Amniotic stem cell (primary cell): ENCODE measurements at places on chromosomes 6 and 20.
A peak's percentile ranks its signal among the peaks of the same experiment; 100 is the strongest.

DNA sequence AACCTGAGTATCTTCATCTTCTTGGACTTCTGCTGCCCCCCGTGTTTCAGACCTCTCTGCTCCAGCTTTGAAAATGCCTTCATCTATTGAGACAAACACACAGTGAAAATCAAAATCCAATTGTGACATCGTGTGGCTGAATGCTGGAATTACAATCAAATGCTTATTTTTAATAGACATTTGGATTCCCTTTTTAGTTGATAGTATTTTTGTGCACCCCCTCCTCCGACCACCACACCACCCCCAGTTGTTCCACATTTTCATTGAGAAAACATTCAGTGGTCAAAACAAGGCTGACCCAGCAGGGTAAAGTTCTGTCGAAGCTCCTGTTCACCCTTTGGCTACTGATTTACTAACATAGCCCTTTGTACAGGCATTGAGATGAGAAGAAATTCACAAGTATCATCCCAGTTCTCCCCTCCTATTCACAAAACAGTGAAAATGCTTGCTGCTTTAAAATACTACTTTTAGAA, 79.0 kb downstream of the NRSN1 start:
- peak; percentile 10 for DNase-seq

- no peak for DNase-seq
Measured at GRCh38 chr6:169896826-169897456, 145.5 kb downstream of the ERMARD start.

DNA sequence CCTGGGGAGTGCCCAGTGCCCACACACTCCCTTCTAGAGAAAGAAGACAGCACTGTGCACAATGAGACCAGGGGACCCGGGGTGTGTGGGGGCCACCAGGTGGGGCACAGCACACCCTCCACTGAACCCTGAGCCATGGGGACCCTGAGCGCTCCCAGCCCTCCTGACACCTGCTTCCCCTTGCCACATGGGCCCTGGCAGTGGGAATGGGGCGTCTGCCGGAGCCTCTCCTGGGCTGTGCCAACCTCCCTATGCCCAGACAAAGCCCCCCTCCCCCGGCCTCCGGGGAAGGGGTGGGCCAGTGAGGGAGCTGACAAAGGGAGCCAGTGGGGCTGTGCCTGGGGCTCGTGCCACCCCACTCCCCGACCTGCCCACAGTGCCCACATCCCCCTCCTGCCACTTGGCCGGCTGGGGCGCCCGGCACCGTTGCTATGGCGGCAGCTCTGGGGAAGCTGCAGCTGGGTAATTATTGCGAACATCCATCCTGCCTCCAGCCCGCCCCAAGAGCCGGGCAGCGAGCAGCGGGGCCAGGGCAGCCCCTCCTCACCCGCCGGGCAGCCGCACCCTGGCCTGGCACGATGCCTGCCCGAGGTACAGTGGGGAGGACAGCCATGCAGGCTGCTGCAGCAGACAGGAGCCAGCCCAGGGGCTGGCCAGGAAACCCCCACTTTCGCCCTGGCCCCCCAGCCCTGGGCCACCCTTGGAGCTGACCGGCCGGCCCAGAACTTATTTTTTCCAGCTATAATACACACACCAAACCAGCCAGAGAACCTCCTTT, 41.9 kb upstream of the NOL4L start:
- no peak for DNase-seq

DNA sequence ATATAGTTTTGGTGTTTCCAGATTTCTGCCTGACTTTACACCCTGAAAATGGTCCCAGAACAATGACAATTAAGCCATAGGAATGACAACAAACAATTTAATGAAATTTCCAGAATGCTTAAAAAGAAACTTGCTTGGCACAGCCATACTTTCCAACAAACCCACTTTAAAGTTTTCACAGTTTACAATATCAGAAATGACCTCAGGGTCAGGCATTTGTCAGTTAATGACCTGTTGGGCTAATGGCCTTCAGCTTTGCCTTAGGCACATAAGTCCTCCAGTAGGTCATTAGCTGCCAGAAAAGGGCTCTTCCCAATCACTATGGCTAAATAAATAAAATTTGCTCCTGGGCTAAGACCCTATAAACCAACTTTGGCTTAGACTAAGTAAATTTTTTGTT, 144.6 kb upstream of the BEND3 start:
- DNase-seq = no peak

DNA sequence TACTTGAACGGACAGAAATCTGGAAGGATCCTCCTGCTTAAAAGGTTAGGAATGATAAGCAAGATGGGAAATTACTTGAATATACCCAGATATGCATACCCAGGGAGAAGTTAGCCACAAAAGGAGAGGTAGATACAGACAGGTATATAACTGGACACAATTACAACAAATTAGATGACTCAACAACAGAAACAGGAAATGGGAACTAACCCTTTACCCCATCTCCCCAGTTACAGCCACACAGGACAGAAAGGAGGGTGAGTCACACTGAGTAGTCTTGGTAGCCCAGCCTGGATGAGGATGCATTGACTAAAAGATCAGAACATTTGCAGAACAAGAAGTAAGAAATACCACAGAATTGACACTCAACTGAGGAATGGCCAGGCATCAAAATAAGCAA, 61.2 kb downstream of the C6orf52 start:
- DNase-seq = no peak

DNA sequence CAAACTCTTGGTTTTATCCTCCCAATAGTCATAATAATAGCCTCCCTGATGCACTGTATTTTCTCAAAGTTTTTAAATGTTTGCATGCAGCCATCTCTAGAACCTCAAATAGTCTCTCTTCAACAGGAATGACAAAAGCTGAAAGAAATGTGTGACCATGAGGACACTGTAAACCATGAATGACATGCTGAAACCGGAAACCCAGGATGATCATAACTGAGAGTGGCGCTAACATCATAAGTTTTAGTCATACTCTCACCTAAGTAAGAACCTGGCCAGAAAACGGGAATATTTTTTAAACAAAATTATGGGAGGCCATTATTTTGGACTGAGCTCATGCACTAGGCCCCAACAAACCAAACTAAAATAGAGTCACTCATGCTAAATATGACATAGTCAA, 278.4 kb upstream of the STXBP5 start:
- no peak for DNase-seq

DNA sequence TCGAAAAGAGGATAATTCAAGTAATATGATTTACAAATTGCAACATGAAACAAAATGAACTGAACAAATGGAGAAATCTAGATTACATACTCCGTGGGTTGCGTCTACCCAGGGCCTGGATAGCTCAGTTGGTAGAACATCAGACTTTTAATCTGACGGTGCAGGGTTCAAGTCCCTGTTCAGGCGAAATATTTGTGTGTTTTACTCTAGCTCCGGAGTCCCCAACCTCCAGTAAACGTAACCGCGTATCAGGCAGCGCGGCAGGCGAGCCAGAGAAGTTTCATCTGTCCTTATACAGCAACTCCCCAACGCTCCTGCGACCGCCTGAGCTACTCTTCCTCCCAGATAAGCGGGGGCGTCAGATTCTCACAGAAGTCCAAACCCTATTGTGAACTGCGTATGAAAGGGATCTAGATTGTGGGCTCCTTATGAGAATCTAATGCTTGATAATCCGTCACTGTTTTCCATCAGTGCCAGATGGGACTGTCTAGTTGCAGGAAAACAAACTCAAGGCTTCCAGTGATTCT, 176.1 kb downstream of the TRIM27 start:
- no peak for DNase-seq

DNA sequence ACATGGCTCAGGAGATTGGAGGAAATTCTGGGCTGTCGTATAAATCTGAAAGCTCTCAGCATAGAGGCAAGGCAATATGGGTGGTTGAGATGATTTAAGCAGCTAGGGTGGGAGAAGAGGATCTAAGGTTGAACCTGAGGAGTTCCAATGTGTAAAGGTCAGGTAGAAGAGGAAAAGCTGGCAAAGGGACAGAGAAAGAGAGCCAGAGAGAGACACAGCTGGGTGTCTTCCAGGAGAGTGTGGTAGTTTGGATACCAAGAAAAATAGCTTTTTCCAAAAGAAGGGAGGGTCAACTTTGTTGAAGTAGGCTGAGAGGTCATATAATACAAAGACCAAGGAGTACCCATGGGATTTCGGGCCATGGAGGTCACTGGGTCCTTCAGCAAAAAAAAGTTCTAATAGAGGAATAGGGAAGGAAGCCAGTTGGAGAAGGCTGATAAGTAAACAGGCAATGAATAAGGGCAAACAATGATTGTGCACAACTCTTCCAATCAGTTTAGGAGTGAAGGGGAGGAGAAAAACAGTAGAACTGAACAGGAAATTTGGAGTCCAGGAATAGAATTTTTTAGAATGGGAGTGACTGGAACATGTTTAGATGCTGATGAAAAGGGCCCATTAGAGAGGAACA, 135.1 kb downstream of the QRSL1 start:
- DNase-seq = no peak

DNA sequence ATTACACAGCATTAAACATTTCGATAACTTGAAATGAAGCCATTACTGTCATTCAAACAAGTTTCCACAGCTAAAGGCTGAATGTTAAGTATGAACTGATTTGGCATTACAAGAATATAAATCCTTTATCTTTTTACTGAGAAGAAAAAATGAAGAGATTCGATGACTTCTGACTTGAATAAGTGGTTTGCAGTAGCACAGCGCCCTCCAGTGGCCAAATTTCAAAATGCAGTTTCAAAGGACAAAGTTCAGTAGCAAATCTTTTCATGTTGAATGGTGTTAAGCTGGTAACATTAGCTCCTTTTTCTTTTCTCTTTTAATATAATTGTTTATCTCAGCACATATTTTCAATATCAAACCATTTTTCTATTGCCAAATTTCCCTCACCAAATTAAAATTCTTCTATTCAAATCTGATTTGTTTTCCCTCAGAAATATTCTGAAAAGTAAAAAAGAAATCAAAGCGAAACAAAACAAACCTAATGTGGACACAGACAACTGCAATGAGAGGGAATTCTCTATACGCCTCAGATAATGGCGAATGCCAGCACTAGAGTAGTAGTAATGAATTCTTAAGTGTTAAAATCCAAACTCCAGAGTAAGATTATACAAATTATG, 145.7 kb downstream of the BTBD9 start:
- DNase-seq = no peak

GRCh38 chr6:136184738-136185137, 65.4 kb downstream of the MTFR2 start:
- DNase-seq = no peak

DNA sequence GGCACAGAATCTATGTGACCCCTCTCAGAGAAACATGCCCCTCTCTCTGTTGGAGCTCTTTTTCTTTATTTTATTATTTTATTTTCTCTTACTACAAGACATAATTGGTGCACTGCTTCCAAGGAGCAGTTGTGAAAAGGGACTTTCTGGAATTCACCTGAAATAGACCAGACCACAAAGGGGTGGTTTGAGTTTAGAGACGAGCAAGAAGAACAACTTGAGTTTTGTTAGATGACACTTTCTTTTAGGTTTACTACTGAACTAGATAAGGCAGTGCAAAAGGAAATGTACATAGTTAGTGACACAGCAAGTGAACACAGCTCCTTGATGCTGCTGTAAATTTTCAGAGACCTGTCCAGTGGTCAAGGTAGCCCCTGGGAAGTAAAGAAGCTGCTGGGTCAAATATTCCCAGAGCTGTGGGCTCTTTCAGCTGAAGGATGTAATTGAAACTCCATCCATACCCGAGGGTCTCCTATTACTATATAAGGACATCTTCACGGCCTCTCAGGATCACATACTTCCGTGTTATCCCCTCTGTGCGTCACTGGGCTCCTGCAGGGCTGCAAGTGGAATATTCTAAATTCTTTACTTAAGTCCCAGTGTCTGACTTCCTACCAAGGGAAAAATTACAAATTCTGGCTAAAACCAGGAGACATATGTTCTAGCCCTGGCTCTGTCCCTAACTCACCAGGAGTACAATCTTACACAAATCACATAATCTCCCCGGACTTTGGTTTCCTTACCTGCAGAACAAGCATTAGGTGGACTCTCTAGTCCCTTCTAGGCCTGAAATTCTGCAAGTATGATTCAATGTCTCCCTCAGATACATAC, 69.1 kb upstream of the ADTRP start:
- no peak for DNase-seq

- DNase-seq = no peak
Measured at GRCh38 chr6:71982389-71982788, 96.0 kb downstream of the RIMS1 start.

GRCh38 chr6:25652007-25652515, at the start of gene SCGN:
TSS of gene SCGN (plus strand) at chr6:25652215. CDS start at chr6:25652404, 189 bp downstream.
- no peak for DNase-seq

GRCh38 chr6:1392813-1393640, 3.7 kb downstream of the FOXF2 start:
- no peak for DNase-seq

DNA sequence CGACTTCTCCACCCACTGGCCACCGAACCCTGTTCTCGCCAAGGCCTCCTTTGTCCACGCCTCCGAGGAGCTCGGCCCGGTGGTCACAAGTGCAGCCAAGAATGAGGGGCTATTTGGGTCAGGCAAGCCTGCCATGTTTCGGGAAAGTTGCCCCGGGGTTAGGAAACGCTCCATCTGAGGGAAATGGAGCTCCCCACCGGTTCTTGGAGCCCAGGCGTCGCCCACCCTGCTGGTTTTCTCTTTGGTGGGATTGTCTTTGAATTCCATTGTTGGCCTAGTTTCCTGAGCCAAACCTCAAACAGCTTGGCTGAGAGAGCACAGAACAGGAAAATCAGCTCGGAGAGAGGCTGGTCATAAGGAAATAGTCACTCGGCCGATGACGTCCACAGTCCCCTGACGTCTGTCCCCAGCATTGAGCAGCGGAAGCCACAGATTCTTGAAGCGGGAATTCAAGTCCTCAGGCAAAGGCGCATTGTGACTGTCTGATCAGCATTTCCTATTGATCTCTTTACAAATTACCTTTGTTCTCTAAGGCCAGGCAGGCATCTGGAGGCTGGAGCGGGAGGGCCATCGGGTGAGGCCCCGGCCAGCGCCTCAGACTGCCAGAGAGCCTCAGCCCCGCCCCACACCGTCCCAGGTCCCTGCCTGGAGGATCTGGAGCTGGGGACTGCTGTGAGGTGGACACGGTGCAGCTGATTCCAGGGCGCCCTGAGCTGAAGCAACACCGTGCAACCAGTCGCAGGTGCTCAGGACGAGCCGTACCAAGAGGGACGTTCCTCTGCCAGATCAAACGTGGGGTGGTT, 138.6 kb downstream of the DLL1 start:
- DNase-seq = no peak

DNA sequence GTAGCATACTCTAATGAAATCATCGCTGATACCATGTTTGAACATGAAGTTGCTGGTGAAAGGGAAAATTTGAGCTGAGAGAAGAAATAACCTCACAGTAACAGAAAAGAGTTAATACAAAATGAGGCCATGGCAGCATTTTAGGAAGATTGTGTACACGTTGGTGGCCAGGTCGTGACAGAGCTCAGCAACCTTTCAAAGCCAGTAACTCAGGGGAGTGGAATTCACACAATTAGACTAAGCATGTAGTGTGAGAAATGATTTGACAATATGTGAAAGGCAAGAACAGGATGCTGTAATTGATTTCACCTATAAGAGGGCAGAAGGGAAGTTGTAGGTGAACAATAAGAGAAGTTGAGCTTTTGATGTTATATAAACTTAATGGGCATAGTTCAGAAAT, 246.3 kb downstream of the OGFRL1 start:
- no peak for DNase-seq
